ENCODE measurements at places on chromosomes 1 and 21. TPM values are rescaled to one million over a fixed set of nuclear protein-coding genes. Genes with fewer than 3 reads are reported as not detected.

DNA sequence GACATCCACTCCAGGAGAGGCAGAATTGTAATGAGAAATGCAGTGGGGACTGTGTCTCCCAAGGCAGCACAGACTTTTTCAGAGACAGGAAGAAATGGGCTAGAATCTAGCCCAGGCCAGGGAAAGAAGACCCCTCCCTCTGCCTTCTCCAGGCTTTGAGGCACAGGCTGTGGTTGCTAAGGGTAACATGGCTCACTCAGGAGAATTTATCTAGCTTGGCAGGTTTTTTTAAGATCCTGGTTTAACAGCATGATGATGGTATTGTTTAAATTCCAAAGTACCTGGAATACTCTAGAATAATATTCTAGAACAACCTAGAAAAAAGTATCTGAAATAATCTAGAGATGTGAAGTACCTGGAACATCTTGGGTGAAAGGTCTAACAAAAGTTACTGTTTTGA is 125.6 kb downstream of the URB2 start:
- H3K36me3 ChIP-seq = no peaks in the 10 kb centered on the region
- no peak overlapping the region for H3K27ac ChIP-seq
- H3K27me3 ChIP-seq = no peaks in the 10 kb centered on the region

UBL4B gene
- 0.47 TPM for total RNA-seq

DNA sequence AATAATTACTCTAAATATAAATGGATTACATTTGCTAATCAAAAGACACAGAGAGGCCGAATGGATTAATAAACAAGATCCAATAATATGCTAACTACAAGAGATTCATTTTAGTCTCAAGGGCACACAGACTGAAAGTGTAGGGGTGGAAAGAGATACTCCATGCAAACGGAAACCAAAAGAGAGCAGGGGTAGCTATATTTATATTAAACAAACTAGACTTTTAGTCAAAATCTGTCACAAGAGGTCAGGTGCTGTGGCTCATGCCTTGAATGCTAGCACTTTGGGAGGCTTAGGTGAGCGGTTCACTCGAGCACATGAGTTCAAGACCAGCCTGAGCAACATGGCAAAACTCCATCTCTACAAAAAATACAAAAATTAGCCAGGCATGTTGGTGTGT is 33.6 kb upstream of the DISP1 start:
- H3K4me3 ChIP-seq = no peak overlapping the region
- DNase-seq = peak; percentile 43
- H3K27ac ChIP-seq = no peak overlapping the region
- H3K36me3 ChIP-seq = no peaks in the 10 kb centered on the region
- H3K4me1 ChIP-seq = no peaks in the 10 kb centered on the region

TEKT2 gene
- total RNA-seq = 1.7 TPM

GRCh38 chr1:215890438-215890837 is 323.3 kb downstream of the KCTD3 start:
- no peaks in the 10 kb centered on the region for H3K36me3 ChIP-seq
- H3K27ac ChIP-seq = no peak overlapping the region
- H3K27me3 ChIP-seq = no peaks in the 10 kb centered on the region
- H3K4me3 ChIP-seq = no peak overlapping the region

- H3K4me1 ChIP-seq = peaks cover 12% of the 10 kb centered on the region
- peak; percentile 90 for DNase-seq
- H3K27me3 ChIP-seq = no peaks in the 10 kb centered on the region
- peak within 1 kb of the TSS; percentile 83 for H3K4me3 ChIP-seq
Measured at GRCh38 chr1:20633190-20634064, at the start of gene PINK1. Gene PINK1, plus strand, starts transcription at chr1:20633458. Its CDS starts 91 bp downstream, at chr1:20633549.

Data from Karpas-422 (cell line).